ENCODE measurements at places on chromosomes 6 and 20.

DNA sequence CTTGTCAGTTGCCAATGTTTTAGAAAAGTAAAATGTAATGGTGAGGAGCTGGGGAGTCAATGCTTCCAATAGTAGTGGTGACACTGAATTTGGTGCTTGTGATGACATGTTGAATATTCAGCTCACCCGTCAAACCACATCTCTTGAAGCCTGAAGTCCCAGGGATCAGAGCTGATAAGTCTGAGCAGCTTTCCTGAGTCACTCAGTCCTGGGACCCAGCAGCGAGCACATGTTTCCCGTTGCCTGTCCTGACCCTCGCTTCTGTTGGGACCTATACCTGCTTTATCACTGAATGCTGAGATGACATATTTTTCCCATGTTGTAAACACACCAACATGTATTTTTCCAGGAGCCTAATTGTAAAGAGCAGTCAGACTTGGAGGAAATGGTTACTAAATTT is 693.6 kb downstream of the QKI start:
- H3K4me3 ChIP-seq: no peak overlapping the region
- peaks cover 11% of the 10 kb centered on the region for H3K4me1 ChIP-seq
- H3K36me3 ChIP-seq: no peaks in the 10 kb centered on the region
- no peaks in the 10 kb centered on the region for H3K27me3 ChIP-seq
- DNase-seq: no peak
- H3K27ac ChIP-seq: no peak overlapping the region

- H3K27ac ChIP-seq: peak overlapping the region; percentile 79
- H3K36me3 ChIP-seq: peaks cover 90% of the 10 kb centered on the region
- no peak overlapping the region for H3K4me3 ChIP-seq
- peaks cover 56% of the 10 kb centered on the region for H3K4me1 ChIP-seq
Measured at GRCh38 chr20:45337367-45338120, 10.7 kb downstream of the SDC4 start.

DNA sequence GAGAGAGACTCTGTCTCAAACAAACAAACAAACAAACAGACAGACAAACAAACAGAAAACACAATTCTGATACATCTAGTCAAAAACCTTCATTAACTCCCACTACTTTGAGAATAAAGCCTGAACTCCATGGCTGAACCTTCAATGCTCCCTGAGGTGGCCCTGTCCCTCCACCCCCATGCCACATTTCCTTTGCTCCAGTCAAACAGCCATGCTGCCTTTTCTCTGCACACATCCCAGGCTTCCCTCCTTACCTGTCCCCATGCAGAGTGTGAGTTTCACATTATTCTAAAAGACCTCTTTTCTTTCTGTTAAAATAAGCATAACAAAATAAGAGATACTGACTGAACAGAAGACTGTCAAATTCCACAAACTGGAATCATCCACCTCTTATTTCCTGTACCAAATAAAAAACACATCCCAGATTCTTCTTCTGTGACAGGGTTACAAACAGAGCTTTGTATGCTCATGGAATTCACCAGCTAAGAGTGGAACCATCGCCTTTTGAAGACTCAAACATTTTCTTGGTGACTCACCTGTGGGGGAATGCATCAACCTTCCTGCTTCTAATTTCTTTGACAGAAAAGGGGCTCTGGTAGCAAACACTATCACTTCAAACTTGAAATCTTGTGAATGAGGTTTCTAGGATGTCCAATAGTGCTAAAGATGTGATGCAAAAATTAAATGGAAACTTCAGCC is 71.0 kb upstream of the SLC22A16 start:
- no peaks in the 10 kb centered on the region for H3K36me3 ChIP-seq
- H3K4me3 ChIP-seq: no peak overlapping the region
- peak; percentile 76 for DNase-seq
- peaks cover 36% of the 10 kb centered on the region for H3K4me1 ChIP-seq

DNA sequence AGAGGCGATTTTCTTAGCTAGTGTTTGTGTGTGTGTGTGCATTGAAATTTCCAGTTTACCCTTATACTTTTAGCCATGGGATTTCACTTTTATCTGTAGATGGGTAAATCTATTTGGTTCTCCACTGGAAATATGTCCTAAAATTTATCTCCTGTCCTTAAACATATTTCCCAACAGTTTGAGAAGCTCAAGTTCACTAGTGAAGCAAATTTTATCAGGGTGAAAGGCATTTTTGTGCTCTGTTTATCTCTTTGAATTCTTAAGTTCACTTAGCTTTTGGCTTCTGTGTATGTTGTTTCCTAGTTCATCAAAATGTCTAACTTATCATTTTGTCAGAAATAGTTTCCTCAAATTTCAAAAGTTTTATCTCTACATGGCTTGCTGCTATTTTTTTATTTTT is 561.6 kb downstream of the PHF3 start:
- no peak overlapping the region for H3K27ac ChIP-seq
- H3K36me3 ChIP-seq: no peaks in the 10 kb centered on the region
- no peaks in the 10 kb centered on the region for H3K4me1 ChIP-seq
- DNase-seq: no peak
- no peak overlapping the region for H3K4me3 ChIP-seq

GRCh38 chr6:106688177-106688951 is 59.0 kb downstream of the QRSL1 start:
- no peak for DNase-seq
- H3K27me3 ChIP-seq: no peaks in the 10 kb centered on the region
- no peak overlapping the region for H3K4me3 ChIP-seq
- peaks cover 26% of the 10 kb centered on the region for H3K4me1 ChIP-seq

- no peak overlapping the region for H3K4me3 ChIP-seq
- no peaks in the 10 kb centered on the region for H3K27me3 ChIP-seq
- H3K4me1 ChIP-seq: peaks cover 7% of the 10 kb centered on the region
Measured at GRCh38 chr6:50249493-50249892, 199.8 kb upstream of the DEFB112 start.

DNA sequence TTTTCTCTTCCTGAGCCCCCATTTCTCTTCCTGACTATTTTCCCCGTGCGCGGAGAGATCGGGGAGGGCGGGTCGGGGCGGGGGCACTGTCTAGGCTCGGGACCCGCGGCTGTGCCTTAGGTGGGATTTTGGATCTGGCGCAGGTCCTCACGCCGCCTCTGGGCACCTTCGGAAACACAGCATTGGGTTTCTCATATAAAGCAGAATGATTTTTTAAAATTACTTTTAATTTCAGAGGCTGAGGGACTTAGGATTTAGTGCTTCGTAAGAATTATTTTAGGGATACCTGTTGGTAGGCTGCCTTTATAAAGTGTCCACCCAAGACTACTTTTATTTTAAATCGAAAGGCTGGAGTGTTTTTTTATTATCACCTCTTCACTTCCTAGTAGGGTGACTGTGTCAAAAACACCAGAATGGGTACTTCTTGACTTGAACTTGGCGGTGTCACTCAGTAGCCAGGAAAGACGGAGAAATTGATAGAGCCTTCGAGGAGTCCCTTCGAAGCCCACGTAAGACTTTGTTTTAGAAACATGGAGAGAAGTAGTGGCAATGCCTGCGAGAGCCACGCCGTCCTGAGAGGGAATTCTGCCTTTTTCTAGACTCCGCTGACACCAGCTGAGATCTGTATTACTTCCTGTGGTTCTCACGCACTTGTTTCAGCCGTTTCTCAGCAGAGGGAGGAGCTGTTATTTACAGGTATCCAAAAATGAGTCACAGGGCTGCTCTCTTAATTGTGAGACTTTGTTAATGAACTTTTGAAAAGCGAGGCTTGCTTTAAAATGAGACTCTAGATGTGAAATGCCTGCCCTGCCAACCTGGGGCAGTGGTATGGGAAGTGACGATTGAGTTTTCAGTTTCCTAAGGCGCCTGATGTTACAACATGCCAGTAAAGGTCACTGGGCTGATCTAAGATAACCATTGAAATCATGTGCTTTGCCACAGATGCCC is 667 bp downstream of the STX11 start:
- peaks cover 20% of the 10 kb centered on the region for H3K4me1 ChIP-seq
- H3K4me3 ChIP-seq: peak overlapping the region; percentile 75
- peaks cover 6% of the 10 kb centered on the region for H3K36me3 ChIP-seq
- no peaks in the 10 kb centered on the region for H3K27me3 ChIP-seq

- no peak overlapping the region for H3K4me3 ChIP-seq
- DNase-seq: no peak
- no peaks in the 10 kb centered on the region for H3K36me3 ChIP-seq
- H3K27ac ChIP-seq: no peak overlapping the region
- H3K27me3 ChIP-seq: peaks cover 15% of the 10 kb centered on the region
Measured at GRCh38 chr20:33229843-33230242, 6.0 kb upstream of the BPIFA1 start.

DNA sequence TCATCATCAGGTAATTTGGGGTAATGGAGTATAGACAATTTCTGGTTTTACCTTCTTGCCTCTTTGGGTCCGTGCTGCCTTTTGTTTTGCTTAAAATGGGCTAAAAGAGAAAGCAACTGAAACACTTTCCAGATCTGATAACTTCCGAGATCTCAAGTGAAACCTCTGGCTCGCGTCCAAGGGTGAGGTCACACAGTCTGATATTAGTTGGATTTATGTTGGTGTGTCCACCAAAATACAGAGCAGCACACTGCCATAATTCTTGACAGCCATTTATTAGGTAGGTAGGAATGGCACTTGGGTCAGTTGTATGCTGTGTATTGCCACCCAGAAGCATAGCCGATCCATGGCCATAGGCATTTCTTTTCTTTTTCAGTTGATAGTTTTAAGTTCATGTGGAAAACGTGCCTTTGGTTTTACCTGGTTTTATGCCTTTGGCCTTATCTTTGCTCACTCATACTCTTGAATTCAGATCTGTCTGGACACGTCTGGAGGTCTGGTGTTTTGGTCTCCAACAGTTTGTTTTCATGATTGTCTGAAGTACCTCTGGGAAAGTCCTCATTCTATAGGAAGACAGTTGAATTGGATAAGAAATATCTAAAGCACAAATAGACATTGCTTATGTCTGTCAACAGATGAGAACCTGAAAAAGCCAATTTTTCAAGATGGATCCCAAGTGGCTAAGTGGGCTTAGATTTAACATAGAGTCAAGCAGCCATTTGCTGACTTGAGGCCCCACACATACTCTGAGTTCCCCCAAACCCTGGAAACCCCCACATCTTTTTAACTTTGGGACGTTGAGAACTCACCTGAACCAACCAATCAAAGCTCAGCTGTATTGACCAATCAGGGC is 320.8 kb downstream of the SOX4 start:
- no peak for DNase-seq
- H3K27ac ChIP-seq: no peak overlapping the region
- H3K27me3 ChIP-seq: no peaks in the 10 kb centered on the region
- peaks cover 21% of the 10 kb centered on the region for H3K4me1 ChIP-seq
- H3K36me3 ChIP-seq: no peaks in the 10 kb centered on the region

GRCh38 chr6:6402591-6402990 is 82.1 kb upstream of the F13A1 start:
- no peaks in the 10 kb centered on the region for H3K27me3 ChIP-seq
- no peak for DNase-seq
- H3K4me1 ChIP-seq: no peaks in the 10 kb centered on the region
- no peaks in the 10 kb centered on the region for H3K36me3 ChIP-seq

DNA sequence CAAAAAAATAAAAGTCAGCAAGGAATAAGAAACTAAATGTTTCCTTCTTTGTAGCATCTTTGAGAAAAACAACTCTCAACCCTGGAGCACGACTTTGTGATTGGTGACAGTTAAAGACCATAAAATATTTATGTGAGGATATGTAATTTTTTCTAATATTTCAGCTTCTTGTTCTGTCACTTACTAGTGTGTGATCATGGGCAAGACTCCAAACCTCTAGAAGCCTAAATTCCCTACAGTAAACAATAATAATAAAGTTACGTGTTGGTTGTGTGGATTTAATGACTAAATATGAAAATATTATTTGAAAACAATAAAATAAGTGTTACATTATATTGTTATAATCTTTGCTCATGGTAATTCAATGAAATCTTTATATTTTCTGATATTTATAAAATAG is 735.6 kb upstream of the MARCKS start:
- H3K4me3 ChIP-seq: no peak overlapping the region
- H3K36me3 ChIP-seq: no peaks in the 10 kb centered on the region
- no peaks in the 10 kb centered on the region for H3K27me3 ChIP-seq
- peak overlapping the region; percentile 91 for H3K27ac ChIP-seq
- H3K4me1 ChIP-seq: peaks cover 36% of the 10 kb centered on the region

GRCh38 chr6:158780988-158781691 is 38.0 kb downstream of the EZR start:
- H3K27me3 ChIP-seq: no peaks in the 10 kb centered on the region
- H3K4me1 ChIP-seq: peaks cover 13% of the 10 kb centered on the region
- peaks cover 99% of the 10 kb centered on the region for H3K36me3 ChIP-seq
- H3K27ac ChIP-seq: no peak overlapping the region
- no peak for DNase-seq
- H3K4me3 ChIP-seq: no peak overlapping the region

DNA sequence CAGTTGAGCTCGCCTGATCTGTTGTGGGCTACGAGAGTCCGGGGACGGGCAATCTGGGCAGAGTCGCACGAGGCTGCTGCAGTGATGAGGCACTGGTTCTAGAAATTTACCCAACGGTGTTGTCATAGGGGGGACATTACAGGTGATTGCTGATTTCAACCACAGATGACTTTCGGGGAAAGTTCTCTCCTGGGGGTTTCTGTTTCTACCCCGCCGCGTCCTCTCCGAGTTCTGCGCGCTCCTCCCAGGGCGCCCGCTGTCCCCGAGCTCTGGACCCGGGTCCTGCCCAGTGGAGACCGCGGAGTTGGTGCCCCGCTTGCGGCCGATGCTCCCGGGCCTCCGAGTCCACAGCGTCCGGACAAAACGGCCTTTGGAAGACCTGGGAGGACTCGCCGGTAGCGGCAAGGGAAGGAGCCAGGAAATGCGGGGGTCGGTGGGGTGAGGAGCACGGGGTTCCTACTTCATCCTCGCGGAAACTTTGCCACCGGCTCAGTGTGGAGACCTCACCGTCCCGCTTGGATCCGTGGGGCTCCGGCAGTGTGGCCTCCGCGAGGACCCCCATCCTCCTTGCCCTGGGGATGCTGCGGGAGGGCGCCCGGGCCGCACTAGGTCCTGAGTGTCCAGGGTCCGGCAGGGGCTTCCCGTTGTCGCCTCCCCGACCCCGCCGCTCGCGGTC is 12.3 kb upstream of the RAET1L start:
- H3K27ac ChIP-seq: no peak overlapping the region
- DNase-seq: no peak
- no peaks in the 10 kb centered on the region for H3K36me3 ChIP-seq
- H3K4me1 ChIP-seq: 0 out of 2 replicates have a peak, but pooled peaks cover 6% of the 10 kb centered on the region

DNA sequence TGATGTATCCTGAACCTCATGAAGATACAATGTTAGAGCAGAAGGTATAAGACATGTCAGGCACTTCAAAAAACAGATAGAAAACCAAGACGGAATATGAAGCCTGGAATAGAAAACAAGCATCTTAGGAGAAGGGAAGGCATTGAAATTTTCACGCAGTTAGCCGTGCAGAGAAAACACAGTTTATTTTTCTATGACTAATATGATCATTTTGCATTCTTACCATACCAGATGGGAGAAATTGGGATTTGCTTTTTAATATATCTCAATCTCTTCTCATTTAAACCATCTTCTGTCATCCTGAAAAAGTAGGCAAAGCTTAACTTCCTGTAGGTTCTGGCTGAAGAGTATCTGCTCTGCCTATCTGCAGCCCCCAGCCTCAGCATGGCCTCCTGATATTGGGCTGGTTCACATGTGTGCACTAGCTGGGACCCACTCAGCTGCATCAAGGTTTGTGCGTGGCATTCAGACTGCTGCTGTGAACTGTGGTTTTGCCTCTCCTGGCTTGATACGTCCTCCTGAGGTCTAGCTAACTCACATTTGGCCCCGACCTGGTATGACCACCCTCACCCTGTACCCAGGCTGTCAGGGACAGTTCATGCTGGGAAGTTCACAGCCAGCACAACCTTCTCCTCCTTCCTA is 392.5 kb upstream of the SASH1 start:
- DNase-seq: peak; percentile 44
- no peaks in the 10 kb centered on the region for H3K36me3 ChIP-seq
- no peak overlapping the region for H3K4me3 ChIP-seq

GRCh38 chr6:69622924-69623323 is 173.9 kb downstream of the LMBRD1 start:
- no peaks in the 10 kb centered on the region for H3K4me1 ChIP-seq
- no peaks in the 10 kb centered on the region for H3K27me3 ChIP-seq
- DNase-seq: no peak
- no peak overlapping the region for H3K27ac ChIP-seq
- H3K4me3 ChIP-seq: no peak overlapping the region
- H3K36me3 ChIP-seq: no peaks in the 10 kb centered on the region

Data from SJSA1 (cell line).